ENCODE measurements at places on chromosomes 16 and 17.

GRCh38 chr17:55454906-55455474, 33.4 kb upstream of the MMD start:
- DNase-seq, result no peak

DNA sequence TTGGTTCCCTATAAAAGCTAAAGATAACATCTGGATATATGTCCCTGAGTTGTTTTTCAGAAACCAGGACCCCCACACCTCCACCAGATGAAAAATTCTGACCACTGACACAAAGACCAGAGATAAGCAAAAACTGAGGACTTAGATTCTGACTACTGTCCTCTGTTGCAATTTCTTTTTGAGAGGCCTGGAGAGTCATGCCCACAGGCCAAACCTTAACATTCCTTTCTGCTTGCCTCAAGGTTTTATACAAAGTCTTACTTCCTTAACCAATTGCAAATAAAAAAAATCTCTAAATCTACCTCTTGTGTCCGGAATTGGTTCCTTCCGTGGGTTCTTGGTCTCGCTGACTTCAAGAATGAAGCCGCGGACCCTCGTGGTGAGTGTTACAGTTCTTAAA, 228.5 kb downstream of the ABCC12 start:
- no peak for DNase-seq

- no peak for DNase-seq
Observed at GRCh38 chr17:32584792-32585191, 98.0 kb downstream of the CDK5R1 start.

GRCh38 chr17:59107306-59107670, 608 bp upstream of the TRIM37 start:
- DNase-seq, result no peak

GRCh38 chr17:2602597-2603017, 9.2 kb downstream of the PAFAH1B1 start:
- no peak for DNase-seq

DNA sequence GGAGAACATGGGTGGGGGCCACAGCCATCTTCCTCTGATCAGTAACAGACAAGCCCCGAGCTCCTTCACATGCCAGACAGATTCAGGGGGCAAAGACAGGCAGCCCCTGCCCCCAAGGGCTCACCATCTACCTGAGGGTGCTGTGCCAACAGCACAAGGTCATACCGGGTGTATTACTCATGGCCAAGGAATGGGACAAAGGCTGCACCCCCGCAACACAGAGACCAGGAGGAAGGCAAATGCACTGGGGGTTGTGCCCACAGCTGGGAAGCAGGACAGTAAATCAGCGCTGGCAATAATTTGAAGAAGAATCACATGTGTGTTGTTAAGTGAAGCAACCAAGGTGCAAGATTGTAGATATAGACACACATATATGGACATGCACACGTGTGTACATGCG, 137.1 kb downstream of the C16orf95 start:
- DNase-seq, result no peak

GRCh38 chr17:41619036-41619926, 5.1 kb downstream of the KRT17 start:
- DNase-seq, result no peak

GRCh38 chr16:31192856-31193642, 9.5 kb downstream of the PYCARD start:
- no peak for DNase-seq

GRCh38 chr16:66169817-66170216, 196.7 kb upstream of the CDH5 start:
- DNase-seq, result no peak

DNA sequence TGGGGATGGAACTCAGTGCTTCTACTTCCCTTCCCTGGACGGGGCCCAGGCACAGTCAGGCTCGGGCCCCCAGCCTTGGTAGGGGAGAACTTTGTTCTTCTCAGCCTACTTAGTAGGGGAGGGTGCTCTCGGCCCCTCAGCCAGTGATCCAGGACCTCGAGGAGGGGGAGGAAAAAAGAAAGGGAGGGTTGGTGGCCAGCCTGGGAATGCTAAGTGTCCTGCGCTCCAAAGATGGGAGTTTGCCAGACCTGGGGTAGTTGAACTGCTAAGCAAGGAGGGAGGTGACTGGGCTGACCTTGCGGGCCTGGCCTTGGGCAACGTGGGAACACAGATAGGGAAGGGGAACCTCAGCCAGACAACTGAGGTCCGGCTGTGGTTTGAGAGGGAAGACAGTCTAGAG, 12.2 kb downstream of the ADGRG1 start:
- DNase-seq, result no peak

DNA sequence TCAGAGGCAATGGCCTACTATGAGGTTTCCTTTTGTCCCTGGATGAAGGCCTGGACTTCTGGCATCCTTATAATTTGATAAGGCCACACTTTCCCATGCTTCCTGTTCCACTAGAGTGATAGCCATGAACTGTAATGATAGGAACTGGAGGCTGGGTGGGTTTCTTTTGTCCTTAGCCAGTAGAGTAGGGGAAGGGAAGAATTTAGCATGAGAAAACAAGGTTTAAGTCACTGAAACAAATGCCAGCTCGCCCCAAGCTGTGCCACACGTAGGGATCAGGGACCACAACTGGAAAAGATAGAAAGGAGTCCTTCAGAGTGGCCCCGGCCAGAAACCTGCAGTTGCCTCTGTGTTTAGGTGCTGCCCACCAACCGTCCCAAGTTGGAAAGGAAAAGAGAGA, 80.9 kb upstream of the C17orf78 start:
- no peak for DNase-seq

- no peak for DNase-seq
Observed at GRCh38 chr17:18866866-18867813, 9.2 kb downstream of the PRPSAP2 start.

DNA sequence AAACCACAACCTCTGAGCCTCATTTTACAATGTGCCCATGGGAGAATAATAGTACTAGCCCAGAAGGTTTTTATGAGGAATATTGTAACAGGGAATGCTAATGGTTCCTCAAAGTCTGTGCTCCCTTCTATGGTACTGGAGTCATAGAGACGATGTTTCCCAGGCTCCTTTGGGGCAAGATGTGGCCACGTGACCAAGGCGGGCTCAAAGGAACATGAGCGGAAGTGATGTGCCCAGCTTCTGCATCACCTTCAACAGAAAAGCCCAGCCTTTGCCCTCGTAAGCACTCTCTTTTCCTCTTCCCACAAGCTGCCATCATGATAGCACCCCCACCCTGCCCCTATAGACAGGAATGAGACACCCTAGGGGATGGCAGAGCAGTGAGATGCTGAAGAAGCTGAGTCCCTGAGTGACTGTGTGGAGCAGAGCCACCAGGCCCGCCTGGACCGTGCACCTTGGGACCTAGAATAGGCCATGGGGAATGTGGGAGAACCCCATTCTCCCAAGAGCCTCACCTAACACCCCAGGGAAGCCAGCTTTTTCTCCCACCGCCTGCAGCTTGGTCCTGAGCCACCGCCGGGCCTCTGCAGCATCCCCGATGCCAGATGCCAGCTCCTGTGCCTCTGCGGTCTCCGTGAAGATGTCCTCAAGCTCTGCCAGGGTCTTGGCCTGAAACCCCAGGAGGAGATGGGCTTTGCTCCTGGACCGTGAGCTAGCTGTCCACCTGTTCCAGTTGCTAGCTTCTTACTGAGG, 22.2 kb upstream of the PIK3R6 start:
- DNase-seq, result no peak

GRCh38 chr16:75021410-75021809, 22.6 kb downstream of the ZNRF1 start:
- DNase-seq, result no peak

DNA sequence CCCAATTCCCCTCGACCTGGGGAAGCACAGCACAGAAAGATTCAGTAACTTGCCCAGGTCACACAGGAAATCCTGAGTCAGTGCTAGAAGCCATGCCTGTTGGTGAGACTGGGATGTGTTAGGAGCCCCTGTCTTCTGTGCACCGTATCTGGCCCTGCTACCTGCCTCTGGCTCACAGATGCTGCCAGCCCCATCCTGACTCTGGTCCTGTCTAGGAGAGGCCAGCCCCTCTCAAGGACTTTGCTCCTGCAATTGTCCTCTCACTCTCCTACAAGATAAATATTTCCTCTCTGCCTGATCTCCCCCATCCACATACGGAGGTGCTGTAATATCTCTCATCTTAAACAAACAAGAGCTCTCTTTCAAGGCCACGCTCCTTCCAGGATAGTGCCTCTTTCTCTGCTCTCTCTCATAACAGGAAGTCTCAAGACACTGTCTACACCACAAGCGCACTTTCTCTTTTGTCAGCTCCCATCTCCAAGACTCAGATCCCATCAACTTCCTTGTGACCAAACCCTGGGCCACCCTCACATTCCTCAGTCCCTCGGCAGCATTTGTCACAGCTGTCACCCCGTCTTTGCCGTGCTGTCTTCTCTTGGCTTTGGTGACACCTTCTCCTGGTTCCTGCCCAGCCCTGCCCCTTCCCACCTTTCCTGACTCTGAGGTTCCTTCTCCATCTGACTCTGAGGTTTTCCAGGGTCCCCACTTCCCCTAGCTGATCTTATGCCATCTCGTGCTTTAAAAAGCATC, 1.9 kb downstream of the SLC13A2 start:
- no peak for DNase-seq

DNA sequence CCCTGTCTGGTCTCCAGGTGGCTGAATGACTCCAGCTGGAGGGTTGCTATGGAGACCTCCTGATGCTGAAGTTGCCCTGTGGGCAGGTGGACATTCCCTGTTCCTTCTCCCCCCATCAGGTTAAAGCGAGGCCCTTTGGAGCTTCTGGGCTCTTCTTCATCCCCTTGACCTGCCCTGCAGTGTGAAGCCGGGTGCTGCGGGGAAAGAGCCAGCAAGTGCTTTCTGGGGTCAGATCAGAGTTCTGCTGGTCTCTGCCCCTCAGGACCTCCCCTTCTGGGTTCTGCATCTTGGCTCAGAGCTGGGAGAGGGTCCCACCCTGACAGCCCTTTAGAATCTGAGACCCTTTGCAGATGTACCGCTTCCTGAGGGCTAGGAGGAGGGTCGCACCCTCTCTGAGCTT, 25.1 kb downstream of the NKD1 start:
- no peak for DNase-seq

GRCh38 chr16:89200124-89200849, at the start of gene SLC22A31:
TSS of gene SLC22A31 (minus strand) at chr16:89200537. CDS start at chr16:89200501, 36 bp downstream.
- DNase-seq, result no peak

DNA sequence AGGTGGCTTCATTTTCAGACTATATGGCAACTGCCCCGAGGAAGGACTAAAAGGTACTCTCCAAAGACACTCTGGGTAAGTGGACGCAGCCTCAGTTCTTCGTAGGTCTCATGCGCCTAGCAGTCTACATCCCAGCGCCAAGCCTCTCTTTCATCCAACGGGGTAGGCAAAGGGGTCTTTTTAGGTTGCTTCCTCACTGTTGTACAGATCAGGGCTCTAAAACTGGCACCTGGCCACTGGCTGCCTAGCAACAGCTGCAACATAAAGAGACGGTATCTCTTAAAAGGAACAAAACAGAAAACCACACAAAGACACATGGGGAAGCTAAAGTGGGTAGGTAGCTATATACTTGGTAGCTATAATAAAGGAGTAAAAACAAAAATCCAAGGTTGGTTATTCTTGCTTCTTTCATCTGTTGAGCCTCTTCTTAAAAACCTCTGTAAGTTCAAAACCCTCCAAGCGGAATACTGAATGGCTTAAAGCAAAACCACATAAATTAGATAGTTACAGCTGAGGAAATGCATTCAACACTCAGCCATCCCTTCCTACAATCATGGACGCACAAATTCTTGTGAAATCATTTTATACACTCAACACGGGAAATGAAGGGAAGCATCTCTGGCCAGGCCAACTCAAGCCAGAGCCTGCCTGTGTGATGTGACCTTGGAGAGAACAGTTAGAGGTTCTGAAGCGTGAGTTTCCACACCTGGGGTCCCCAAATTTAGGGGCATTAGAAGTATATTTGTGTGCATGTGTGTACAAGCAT, 22.7 kb downstream of the CYTH1 start:
- DNase-seq, result peak; percentile 88

DNA sequence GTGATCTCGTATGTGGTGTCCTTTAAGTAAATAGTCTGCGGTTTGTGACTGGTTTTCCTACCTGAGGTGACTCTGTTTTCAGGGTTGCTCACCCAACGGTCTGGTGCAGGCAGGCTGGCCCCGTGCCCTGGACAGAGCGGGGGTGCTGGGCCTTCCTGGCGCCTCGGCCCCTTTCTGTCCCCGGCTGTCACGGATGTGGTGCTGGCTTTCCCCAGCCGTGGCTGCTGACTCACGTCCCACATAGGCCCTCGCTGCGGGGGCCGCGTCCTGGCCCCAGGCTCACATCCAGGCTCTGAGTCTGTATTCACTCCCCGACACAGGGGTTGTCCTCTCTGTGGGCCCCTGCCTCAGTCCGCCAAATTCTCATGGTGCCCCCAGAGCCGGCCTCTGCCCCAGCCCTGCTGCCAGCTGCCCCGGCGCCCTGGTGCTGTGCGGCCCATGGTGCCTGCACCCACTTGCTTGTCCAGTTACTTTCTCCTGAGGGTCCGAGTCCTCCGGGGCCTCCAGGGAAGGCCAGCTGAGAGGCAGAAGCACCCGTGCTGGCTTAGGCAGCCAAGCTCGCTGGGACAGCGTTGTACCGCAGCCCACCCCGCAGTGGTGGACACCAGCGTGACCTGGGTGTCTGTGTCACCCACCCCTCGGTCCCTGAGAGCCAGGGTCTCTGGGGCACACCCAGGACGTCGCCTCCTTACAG, 5.9 kb downstream of the CHMP6 start:
- DNase-seq, result no peak

DNA sequence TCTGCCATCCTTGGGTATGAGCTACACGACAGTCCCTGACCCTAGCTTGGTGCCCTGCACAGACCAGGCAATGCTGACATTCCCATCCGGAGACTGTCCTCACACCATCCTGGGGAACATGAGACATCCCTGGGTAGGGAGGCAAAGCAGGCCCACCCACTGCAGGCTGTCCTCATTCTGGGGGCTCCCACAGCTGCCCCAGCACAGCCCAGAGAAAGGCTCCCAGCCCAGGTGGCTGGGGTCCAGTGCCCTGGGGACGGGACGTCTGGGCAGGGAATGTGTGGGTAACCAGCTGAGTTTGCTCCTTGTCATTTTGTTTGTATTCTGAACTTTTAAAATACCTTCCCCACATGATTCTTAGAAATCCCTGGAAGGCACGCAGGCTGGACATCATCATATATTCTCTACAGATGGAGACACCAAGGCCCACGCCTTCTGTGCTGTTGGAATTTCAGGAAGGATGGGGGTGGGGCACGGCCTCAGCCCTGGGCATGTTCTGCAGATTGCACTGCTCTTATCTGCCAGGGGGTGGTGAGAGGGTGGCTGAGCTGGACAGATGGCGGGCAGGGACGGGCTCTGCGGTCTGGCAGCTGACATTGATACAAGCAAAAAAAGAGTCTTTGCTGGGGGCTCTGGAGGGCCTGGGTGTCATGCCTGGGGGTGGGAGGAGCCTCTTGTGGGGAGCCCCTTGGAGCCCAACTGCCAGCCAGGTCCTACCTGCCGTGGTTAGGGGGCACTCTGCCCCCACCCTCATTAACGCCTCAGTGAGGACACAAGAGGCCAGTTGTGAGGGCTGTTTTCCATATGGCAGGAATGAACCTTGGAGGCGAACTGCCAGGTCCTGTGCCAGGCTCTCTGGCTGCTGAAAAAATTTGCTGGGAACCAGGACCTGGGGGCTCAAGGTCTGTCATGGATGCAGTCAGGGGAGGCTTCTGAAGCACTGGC, 28.4 kb downstream of the LRRC75A start:
- DNase-seq, result no peak
